ENCODE measurements at places on chromosomes 4 and X.

DNA sequence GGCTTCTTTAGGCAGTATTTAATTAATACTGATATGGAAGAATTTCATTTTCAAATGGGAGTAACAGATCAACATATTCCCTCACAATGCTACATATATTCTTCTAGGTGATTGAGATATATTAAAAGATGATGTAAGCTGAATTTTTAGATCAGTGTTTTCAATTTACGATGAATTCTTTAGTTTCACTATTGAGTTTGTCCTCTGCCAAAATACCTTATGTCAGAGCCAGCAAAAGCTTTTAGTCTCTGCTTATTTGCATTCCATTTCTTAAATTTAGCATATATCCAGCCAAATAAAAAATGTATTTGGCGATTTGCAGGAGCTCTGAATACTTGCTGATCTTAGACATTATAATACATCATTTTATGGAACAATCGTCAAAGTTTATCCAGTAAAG is 144.3 kb downstream of the MOSPD2 start:
- no peak for DNase-seq

- no peak for DNase-seq
Observed at GRCh38 chr4:174989791-174990190, 71.6 kb downstream of the ADAM29 start.

- no peak for DNase-seq
Observed at GRCh38 chr4:32488690-32489089, 1768.5 kb downstream of the PCDH7 start.

- DNase-seq, result no peak
Observed at GRCh38 chrX:100648458-100649417, 4.7 kb downstream of the SRPX2 start.

- no peak for DNase-seq
Observed at GRCh38 chr4:121674696-121675095, 22.1 kb downstream of the ANXA5 start.

- DNase-seq, result no peak
Observed at GRCh38 chr4:153014460-153014859, 78.3 kb downstream of the FHDC1 start.

DNA sequence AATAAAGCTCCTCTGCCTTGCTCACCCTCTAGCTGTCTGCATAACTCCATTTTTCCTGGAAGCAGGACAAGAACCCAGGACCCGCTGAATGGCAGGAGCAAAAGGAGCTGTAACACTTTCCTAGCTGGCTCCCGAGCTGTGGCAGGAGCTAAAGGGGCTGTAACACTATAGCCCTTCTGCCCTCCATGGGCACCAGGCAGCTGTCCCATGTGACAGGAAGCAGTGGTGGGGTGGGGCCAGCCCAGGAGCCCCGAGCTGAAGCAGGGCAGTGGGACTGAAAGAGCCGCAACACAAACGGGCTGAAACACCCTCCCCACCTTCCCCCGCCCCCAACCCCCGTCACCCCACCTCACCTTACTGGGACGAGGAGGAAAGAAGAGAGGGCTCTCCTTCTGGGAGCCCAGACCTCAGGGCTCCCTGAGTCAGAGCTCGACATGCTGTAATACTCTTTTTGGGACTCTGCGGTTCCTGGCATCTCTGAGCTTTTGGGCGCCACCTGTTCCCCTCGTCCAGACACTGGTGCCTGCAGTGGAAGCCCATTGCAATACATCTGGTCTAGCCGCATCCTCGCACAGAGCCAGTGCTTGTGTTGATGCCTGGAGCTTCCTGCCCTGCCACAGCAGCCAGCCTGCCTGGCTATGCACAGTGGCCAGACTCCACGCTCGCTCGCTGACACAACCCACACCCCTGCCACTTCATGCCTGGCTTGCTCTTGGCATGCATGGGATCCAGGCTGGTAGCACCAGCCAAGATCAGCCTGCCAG is 39.4 kb downstream of the PPM1K start:
- DNase-seq, result no peak

DNA sequence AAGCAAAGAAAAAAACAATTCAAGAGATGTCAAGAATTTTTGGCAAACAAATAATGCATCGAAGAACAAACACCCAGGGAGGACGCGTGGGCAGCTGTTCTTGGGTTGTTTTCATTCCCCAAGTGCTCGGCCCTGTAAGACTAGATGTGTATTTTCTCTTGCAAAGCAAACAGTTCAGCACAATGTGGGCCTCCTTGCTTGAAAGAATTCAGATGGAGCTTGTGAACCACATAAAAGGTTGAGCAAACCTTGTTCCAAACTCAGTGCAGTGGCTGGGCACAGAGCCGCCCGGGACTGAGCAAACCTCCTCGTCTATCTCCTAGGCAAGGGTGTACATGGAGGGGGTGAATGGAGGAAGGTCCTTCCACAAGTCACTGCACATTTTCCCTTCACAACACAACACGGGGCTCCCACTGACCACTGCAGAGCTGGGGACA is 82.4 kb downstream of the HTRA3 start:
- no peak for DNase-seq

DNA sequence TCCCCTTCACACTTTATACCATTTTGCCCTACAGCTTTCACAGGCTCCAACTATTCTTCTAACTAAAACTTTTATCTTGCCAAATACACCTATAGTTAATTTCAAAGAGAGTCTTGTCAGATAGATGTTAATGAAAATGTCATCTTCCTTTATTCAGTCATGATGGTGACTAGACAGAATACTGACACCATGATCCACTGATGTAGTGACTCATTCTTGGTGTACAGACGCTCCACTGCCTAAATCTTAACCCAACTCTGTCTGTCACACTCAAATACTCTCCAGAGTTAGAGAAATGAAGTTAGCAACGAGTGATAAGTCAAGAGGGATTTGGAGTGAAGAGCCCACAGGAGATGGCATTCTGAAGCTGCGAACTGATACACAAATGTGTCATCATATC is 32.1 kb upstream of the HDAC8 start:
- no peak for DNase-seq

DNA sequence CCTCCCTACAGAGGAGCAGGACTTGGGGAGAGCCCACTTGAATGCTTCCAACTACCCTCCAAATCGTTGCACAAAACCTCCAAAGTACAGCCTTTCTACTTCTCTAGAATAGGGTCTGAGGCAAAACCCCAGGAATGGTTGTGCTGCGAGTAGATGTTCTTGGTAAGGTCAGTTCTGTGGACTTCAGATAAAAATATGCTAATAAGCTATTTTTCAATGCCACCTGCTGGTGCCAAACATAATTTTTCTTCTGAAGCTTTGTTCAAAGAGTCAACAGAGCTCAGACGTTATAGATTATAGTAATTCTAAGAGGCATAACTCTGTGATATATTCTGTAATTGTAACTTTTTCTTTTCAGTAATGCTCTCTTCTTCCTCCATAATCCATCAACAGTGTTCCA is 425.7 kb downstream of the GPAT3 start:
- no peak for DNase-seq

DNA sequence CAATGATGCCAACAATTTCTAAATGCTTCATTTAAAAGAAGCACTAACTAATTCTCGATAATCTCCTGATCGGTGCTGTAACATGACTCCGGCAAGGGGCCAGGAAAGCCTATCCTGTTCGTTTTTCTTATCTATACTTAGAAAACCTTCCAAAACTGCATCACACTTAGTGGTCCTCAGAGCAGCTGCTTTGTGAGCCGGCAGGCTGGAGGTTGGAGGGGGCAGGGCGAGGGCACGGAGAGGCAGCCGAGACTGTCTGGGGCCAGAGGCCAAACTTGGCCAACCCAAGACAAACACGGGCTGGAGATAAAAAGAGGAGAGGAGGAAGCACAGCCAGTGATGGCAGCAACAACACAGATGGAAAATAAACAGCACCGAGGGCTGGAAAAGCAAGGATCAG is 455.7 kb downstream of the BCOR start:
- no peak for DNase-seq

DNA sequence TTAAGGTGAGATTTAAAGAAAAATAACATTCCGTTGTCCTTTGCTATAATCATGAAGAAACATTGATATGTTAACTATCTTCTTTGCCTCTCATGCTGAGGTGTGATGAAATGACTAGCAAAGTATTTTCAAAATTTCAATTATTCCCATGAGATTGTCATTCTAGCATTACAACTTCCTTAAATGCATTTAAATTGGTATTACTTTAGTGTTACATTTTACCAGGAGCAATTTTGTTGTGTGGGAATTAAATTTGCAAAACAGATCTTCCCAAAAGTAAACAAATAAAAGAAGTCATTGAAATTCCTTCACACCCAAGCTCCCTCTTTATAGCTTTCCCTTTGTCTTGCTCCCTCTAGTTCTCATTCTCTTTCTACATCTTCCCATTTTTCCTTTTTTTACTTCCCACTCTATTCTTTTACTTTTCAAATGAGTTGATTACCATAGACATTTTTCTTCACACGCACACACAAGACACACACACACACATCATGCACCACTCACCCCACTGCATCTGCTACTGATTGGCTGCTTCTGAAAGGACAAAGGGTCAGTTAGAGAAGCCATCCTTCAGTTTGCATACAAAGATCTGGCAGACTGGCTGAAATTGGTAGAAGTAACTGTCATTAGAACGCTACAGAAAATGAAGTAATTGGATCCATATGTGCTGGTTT is 10.0 kb upstream of the APELA start:
- DNase-seq, result no peak

DNA sequence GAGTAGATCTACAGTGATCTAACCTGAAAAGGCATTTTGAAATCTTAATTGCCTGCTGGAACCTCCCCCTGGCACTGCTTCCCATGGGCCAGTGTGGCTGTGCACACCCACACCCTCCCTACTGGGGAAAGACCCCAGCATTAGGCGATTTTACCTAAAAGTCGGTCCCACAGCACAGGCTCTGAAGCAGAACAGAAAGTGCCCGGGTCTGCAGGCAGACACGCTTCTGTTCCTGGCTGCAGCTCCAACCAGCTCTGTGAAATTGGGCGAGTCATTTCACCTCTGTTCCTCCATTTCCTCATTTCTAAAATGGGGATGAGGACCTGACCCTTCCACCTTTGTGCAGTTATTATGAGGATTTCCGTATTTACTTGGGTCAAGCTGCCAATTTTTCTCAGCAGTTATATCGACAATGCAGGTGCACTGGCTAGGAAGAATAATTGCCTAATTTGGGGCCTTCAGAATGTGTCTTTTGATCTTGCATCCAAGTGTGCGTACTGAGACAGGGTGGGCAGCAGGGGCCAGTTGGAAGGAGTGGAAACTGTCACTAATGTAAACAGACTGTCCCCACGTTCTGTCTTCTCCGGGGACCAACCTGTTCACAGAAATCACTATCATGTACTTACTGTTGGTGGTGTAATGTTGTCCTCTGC is 7.1 kb downstream of the KLF3 start:
- no peak for DNase-seq

DNA sequence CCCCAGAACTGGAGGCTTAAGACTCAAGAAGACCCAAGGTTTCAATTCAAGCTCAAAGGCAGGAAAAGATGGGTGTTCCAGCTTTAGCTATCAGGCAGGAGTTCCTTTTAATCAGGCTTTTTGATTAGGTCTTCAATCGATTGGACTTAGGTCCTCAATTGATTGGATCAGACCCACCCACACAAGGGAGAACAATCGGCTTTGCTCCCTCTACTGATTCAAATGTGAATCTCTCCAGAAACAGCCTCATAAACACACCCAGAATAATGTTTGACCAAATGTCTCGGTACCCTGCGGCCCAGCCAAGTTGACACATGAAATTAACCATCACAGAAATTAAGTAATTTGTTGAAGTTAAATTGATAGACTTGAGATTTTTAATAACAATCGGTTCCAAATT is 917.1 kb upstream of the FTHL17 start:
- no peak for DNase-seq

DNA sequence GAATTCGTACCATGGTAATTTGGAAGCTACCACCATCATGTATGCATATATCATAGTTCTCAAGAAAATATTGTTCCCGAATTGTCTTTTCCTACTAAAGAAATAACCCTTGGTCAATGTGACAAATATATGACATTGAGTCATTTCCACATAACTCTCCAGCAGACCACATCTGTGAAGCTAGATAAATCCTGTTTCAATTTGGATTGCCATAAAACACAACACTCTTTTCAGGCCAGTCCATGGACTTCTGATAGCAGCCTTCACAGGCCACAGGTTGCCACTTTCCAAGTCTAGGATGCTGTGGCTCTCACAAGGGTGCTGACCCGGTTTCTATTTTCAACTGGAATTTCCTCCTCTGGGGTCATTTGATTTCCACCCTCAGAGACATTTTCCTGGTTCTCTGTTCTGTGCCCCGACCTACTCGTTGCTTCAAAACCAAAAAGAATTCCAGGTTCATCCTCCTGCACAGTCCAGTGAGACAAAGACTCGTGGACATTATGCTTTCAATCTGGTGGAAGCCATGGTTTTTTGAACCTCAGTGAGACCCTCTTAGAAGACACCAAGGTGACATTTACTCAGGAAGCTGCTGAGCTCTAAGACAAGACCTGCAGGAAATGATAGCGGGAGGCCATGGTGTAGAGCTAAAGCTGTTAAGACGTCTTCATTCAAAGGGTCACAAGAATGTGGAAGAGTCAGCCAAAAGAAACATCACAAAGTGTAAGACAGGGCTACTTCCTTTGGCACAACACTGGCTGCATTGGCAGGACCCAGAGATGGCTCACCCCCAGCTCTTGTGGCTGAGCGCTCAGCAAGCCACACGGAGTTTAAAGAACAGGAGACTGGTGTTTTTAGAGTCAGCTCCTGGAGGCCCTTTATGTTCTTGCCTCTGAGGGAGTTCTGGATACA is 119.8 kb downstream of the AMELX start:
- no peak for DNase-seq

GRCh38 chrX:28787206-28787605 is 200.0 kb downstream of the IL1RAPL1 start:
- no peak for DNase-seq

GRCh38 chr4:139985401-139985800 is 168.6 kb downstream of the MAML3 start:
- no peak for DNase-seq

DNA sequence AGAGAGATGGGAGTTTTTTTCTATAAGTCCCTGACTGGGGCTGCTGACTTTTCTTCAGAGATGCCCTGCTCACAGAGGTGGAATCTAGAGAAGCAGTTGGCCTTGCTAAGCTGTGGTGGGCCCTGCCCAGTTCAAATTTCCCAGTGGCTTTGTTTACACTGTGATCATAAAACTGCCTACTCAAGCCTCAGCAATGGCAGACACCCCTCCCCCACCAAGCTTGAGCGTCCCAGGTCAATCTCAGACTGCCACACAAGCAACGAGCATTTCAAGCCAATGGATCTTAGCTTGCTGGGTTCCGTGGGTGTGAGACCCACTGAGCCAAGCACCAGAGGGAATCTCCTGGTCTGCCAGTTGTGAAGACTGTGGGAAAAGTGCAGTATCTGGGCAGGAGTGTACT is 199.8 kb upstream of the WDFY3 start:
- DNase-seq, result peak; percentile 65

GRCh38 chrX:141320801-141321200 is 78.5 kb upstream of the SPANXC start:
- no peak for DNase-seq

DNA sequence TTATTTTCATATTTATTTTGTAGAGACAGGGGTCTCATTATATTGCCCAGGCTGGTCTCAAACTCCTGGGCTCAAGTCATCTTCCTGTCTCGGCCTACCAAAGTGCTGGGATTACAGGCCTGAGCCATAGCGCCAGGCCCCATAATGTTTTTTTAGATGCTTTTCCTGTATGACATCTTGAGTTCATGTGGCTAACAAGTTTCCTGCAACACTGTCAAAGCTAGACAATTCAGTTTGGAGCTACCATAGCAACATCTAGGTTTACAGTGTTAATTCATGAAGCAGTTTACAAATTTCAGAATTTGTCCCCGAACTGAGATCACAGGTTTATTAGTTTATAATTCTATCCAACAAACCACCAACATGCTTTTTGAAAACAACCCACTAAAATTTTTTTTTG is 6.4 kb upstream of the IL13RA2 start:
- DNase-seq, result no peak

- DNase-seq, result no peak
Observed at GRCh38 chr4:155270671-155271070, 62.2 kb downstream of the NPY2R start.
